ENCODE measurements at places on chromosomes 13 and 19. TPM values are rescaled to one million over a fixed set of nuclear protein-coding genes. Genes with fewer than 3 reads are reported as not detected.

GZMM gene
- total RNA-seq, result not detected

APOE gene
- not detected for total RNA-seq

VSTM1 gene
- not detected for total RNA-seq

GRCh38 chr13:42356184-42356575 lies 84.2 kb downstream of the AKAP11 start:
- H3K4me3 ChIP-seq, result no peak overlapping the region
- no peaks in the 10 kb centered on the region for H3K36me3 ChIP-seq
- DNase-seq, result no peak
- peaks cover 9% of the 10 kb centered on the region for H3K4me1 ChIP-seq

- no peak overlapping the region for H3K27ac ChIP-seq
- H3K27me3 ChIP-seq, result no peaks in the 10 kb centered on the region
- H3K36me3 ChIP-seq, result no peaks in the 10 kb centered on the region
These were observed 56.0 kb upstream of the SIAH3 start for GRCh38 chr13:45907503-45907902.

DNA sequence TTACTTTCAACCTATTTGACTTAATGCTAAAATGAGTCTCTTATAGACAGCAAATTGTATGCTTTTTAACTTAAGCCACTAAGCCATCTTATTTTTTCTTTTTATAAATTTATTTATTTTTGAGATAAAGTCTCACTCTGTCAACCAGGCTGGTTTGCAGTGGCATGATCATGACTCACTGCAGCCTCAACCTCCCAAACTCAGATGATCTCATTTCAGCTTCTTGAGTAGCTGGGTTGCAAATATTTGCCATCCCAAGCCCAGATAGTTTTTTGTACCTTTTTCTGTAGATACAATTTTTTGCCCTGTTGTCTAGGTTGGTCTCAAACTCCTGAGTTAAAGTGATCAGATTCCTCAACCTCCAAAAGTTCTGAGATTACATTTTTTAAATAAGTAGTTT lies 27.1 kb downstream of the ZNF714 start:
- no peak for DNase-seq
- no peaks in the 10 kb centered on the region for H3K4me1 ChIP-seq
- H3K36me3 ChIP-seq, result peaks cover 42% of the 10 kb centered on the region
- no peaks in the 10 kb centered on the region for H3K27me3 ChIP-seq

DNA sequence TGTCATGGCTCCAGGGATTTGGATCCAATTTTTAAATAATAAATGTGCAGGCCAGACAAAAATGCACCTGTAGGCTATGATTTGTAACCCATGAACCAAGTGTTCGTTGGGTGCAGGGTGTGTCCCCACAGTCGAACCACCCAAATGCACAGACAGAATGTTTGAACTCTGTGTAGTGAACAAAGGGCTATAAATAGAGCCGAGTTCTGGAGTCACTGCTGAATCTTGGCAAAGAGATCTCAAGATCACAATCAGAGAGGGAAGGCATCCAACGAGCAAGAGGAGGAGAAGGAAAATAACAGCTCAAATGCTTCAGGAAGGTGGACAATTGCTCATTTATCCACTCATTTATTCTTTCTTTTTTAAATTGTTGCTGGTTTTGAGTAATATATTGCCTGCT lies 547.9 kb downstream of the FGF9 start:
- no peaks in the 10 kb centered on the region for H3K36me3 ChIP-seq
- H3K4me3 ChIP-seq, result no peak overlapping the region
- no peak overlapping the region for H3K27ac ChIP-seq
- no peaks in the 10 kb centered on the region for H3K27me3 ChIP-seq
- peaks cover 6% of the 10 kb centered on the region for H3K4me1 ChIP-seq

DNA sequence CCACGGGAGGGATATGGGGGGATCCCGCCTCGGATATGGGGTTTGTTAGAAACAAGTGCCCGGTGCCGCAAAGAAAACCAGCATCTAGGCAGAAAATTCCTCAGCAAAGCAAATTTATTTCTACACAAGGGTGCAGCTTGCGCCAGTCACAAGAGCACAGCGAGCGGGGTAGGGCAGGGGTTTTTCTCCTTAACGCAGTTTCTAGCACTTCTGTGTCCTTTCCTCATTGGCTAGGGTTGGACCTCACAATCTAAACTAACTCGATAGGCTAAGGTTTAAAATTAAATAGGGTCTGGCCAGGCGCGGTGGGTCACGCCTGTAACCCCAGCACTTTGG lies 595 bp downstream of the ZNF440 start:
- peak overlapping the region; percentile 24 for H3K27ac ChIP-seq
- peaks cover 28% of the 10 kb centered on the region for H3K4me1 ChIP-seq
- no peak for DNase-seq
- H3K27me3 ChIP-seq, result no peaks in the 10 kb centered on the region
- no peaks in the 10 kb centered on the region for H3K36me3 ChIP-seq

DNA sequence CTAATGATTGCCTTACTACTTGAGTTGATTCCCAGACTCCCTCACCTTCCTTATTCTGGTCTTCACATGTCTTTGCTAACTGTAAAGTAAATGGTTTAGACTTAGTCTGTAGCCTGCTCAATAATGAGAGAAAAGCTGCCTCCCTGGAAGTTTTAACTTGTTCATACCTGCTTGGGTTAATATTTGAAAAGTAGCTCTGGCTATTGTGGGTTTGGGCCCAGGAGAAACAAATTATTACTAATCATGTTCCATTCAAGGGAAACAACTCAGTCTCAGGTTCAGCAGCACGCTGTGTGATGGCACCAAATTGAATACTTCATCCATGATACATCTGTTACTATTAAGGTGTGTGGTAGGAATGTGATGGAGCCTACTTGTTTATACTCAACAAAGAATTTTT lies 75.0 kb downstream of the ZMYM2 start:
- no peak overlapping the region for H3K27ac ChIP-seq
- H3K4me1 ChIP-seq, result no peaks in the 10 kb centered on the region
- H3K36me3 ChIP-seq, result peaks cover 73% of the 10 kb centered on the region
- H3K4me3 ChIP-seq, result no peak overlapping the region
